ENCODE measurements at places on chromosomes 4 and X. TPM values are rescaled to one million over a fixed set of nuclear protein-coding genes. Genes with fewer than 3 reads are reported as not detected.

GRCh38 chr4:119031218-119031617 lies 104.4 kb upstream of the MYOZ2 start:
- ATAC-seq: no peak

DNA sequence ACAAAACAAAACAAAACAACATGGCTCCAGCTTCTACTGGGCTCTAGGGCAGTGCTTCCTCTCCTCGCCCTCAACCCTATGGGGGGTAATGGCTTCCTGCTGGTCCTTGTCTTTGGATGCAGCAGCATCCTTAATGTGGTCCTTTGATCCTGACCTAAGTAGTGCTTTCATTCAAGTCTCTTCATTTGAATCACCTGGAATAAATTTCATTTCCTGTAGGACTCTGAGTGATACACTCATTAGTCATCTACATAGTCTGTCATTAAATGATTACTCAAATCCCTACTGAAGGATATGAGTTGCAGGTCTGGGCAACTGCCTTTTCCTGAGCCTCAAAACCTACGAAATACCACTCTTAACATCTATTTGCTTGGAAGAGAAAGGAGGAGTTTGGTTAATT lies 54.5 kb downstream of the RHOH start:
- ATAC-seq: peak; percentile 81

DNA sequence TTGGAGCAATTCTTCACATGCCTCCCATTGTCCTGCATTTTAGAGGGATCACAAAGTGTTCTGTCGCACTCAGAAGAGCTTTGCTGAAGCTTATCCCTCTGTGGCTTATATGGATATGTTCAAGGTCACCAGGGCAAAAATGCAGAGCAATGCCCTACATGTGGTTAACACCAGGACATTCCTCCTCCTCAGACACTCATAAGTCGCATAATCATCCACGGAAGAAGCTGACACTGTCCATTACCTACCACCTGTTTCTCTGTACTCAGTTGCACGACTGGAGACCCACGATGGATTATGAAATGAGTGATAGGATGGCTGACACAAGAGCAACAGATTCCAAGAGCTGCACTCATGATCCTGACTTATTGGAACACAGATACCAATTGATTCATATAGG lies 68.7 kb upstream of the PRDX4 start:
- no peak for ATAC-seq

DNA sequence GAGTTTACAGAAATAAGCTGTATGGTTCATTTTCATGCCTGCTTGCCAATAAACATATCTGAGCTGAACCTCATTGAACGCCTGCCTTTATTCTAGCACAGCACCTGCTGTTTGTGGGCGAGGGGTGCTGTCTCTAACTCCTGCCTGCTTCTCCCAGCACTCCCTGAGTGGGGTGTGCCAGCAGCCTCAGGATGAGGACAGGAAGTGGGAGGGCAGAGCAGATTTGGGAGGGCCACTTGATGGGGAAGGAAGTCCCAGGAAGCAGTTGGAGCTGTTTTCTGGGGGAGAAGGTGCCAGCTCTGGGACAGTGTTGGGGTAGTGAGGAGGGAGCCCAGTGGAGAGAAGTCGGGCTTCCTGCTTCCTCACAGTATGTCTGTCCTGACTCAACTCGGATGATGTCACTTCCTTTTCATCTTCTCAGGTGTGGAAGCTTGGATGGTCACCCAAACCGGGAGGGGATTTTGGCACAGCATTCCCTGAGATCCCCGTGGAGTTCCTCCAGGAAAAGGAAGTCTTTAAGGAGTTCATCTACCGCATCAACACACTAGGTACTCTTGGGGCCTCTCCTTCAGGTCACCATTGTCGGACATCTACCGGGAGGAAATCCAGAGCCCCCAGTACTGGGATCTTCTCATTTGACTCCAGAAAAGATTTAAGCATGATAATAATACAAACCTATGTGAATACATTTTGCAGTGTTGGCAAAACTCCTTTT lies 29.0 kb upstream of the MSANTD1 start:
- ATAC-seq: no peak

- ATAC-seq: no peak
Observed at GRCh38 chr4:95317085-95317793, 231.5 kb downstream of the UNC5C start.

GRCh38 chr4:102473476-102473875 lies 27.7 kb upstream of the NFKB1 start:
- no peak for ATAC-seq

DNA sequence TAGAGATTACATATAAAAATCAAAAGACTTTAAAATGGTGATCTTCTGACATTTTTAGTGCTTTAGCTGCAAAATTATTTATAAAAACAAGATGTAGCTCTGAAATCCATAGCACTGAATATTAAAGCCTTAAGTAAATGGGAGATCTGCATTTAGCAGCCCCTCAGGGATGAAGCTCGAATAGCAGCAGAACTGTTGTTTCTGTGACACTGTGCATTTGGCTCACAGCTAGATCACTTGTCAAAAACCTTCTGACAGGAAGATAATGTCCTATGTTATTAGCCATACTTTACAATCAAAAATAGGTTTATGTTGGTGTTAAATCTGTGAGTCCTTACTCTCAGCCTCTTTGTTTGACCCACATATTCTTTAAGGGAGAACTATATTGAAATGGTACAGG lies 14.1 kb upstream of the PYURF start:
- ATAC-seq: no peak

GRCh38 chr4:1979477-1980196 lies 29.1 kb downstream of the NELFA start:
- ATAC-seq: no peak

- no peak for ATAC-seq
Observed at GRCh38 chrX:149718757-149719156, 6.9 kb downstream of the MAGEA11 start.

- no peak for ATAC-seq
Observed at GRCh38 chr4:95998311-95998710, 158.4 kb downstream of the PDHA2 start.

DNA sequence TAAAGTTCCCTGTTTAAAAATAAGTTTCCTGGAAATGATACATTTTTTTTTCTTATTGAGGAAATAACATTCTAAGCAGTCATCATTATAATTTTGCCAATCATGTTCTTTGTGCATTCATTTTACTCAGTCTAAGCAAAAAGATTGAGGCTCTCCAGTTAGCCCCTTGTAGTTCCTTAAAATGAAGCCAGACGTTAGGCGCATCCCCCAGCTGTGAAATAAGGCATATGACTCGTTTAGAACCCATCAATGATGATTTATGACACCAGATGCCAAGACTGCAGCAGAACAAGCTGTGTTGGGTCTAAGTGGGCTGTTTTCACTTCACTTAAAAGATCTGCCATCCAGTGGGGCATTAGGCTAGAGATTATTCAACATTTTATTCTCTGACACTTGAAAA lies 17.0 kb downstream of the PDGFC start:
- no peak for ATAC-seq

DNA sequence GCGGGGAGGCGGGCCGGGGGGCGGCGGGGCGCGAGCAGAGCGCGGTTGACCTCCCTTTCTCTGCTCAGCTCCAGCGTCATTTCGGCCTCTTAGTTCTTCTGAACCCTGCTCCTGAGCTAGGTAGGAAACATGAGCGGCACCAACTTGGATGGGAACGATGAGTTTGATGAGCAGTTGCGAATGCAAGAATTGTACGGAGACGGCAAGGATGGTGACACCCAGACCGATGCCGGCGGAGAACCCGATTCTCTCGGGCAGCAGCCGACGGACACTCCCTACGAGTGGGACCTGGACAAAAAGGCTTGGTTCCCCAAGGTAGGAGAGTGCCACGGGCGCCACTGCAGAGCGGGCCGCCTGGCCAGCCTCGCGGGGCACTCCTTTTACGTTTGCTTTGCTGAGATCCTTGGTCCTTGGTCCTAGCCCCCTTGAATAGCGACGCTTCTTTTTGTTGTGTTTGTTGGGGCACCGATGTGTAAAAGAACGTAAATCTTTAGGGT lies at the start of gene HTATSF1:
Gene HTATSF1, plus strand, starts transcription at position 37 of the 497 bp plus-strand sequence. Its CDS starts 93 bp downstream, at position 130.
- no peak for ATAC-seq

GRCh38 chrX:134797390-134797700 lies 139.1 kb upstream of the PLAC1 start:
- no peak for ATAC-seq

DNA sequence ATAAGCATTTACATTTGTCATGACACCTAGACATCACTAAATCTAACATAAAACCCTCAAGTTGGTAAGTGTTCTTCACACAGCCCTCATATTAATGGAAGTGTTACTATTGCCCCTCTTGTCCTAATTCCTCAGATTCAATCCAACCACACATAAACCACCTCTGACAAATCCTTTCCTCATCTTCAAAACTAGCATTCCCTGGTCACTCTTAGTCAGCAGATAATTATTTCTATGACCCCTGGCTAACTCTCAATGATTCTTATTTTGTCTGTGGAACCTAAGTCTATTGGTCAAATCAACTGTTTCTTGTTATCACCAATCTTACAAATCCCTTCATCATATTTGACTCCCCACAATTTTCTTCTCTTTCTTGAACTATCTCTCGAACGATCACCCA lies 168.6 kb downstream of the PPP3CA start:
- no peak for ATAC-seq

DNA sequence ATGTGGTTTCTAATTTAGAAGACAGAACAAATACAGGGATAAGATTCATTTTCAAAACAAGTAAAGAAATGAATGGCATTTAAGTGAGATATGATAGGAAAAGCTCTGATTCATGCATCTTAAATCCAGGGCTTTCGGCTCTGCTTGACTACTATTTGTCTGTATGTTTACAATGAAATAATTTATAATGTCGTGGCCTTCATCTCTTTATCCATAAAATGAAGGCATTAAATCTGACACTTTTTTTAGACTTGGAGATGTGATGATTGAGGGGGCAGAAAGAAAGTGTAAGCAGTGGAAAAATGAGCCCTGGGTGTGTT lies 115.7 kb upstream of the KIT start:
- ATAC-seq: no peak

GRCh38 chr4:1880332-1880731 lies 9.1 kb downstream of the NSD2 start:
- ATAC-seq: no peak

GRCh38 chr4:47490550-47490949 lies 5.5 kb downstream of the ATP10D start:
- peak; percentile 85 for ATAC-seq

GRCh38 chr4:79042079-79042674 lies 102.9 kb upstream of the PAQR3 start:
- no peak for ATAC-seq

DNA sequence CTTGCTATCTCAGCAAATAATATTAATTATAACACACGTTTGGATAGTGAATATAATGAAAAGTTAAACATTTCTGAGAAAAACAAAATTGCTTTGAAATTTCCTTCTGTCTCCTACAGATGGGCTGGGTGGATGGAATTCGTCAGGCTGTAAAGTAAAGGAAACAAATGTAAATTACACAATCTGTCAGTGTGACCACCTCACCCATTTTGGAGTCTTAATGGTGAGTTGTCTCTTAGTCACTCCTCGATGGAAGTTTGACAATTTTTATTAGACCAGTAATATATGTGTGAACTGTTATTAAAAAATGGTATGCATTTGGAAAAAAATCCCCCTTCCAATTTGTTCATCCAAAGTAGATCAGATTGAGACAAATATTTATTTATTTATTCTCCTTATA lies 92.5 kb upstream of the BRS3 start:
- ATAC-seq: no peak

GRCh38 chr4:173307778-173308177 lies 26.4 kb downstream of the HMGB2 start:
- ATAC-seq: no peak

The AGTR2 gene
- total RNA-seq: not detected

The ASB9 gene
- 3.1 TPM for total RNA-seq

The DRD5 gene
- not detected for total RNA-seq

The LIMCH1 gene
- total RNA-seq: not detected

The EPHA5 gene
- total RNA-seq: not detected

The DMD gene
- 7.5 TPM for total RNA-seq

The MAGEB17 gene
- not detected for total RNA-seq

The TNIP2 gene
- 80.1 TPM for total RNA-seq

The PABPC1L2A gene
- total RNA-seq: not detected
